ENCODE measurements at places on chromosomes 5 and 9.

DNA sequence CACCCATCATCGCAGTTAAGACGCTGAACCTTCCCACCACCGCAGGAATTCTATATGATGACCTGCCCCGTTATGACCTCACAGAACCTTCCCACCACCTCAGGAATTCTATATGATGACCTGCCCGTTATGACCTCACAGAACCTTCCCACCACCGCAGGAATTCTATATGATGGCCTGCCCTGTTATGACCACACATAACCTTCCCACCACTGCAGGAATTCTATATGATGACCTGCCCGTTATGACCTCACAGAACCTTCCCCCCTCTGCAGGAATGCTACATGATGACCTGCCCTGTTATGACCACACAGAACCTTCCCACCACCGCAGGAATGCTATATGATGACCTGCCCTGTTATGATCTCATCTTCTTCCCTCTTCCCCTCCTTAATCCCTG, 64.3 kb downstream of the IRX1 start:
- peak; percentile 45 for DNase-seq

DNA sequence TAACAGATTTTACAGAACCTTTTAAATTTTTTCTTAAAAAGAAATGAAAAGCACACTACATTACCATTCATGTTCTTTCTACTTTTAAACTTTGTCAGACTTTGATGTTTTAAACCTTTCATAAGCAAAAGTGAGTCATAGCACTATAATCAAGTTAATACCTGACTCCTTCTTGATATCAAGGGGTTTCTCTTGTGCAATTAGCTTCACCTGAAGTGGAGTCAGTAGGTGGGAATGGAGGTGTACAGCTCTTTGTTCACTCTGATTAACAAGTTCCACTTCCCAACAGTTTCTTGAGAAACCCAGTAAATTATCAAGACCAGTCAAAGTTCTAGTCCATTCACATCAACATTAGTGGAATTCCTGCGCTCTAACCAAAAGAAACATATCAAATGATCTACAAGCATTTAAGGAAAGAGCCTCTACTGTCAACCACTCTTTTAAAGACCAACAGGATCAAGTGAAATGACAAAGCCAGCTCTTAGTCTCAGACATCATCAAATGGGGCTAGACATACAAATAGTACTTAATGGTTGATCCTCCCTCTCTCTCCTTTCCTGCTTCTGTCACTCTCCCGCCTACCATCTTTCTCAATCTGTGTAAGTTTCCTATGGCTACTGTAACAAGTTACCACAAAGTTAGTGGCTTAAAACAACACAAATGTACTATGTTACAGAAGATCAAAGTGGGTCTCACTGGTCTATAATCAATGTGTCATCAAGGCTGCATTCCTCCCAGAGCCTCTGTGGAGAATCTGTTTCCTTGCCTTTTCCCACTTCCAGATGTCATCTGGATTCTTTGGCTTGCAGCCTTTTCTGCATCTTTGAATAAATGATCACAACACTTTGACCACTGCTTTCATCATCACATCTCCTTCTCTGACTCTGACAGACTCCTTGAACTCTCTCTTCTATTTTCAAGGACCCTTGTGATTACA, 68.0 kb downstream of the HINT1 start:
- DNase-seq = no peak

- DNase-seq = peak; percentile 16
Observed at GRCh38 chr5:76081811-76082771, 1.1 kb upstream of the SV2C start.

DNA sequence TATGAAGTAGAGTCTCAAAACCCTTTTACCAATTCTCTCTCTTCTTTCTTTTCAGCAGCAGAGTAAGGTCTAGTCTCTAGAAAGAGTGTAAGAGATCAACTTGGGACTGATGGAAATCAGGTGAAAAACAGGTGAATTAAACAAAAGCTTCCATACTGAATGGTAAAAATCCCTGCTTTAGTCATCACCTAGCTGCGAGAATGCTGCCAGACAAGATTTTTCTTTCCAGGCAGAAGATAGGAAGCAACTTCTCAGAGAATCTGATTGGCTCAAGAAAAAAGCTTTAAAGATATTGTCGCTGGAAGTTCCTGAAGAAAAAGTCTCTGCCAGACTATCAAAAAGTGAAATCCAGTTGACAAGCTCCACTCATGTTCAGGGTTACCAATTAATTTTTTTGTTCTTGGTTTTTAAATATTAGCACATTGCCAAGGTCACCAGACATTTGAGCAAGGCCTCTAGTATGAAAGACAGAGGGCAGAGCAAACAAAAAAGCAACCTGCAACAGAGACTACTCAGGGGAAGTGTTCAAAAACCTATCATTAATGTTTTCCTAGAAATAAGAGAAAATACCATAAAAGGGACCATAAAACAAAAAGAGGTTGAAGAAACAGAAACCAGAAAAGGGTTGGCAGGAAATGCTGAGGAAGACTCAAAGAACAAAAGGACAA, 9.3 kb downstream of the CDO1 start:
- DNase-seq = no peak

- no peak for DNase-seq
Observed at GRCh38 chr5:23490993-23491392, 16.4 kb upstream of the PRDM9 start.

DNA sequence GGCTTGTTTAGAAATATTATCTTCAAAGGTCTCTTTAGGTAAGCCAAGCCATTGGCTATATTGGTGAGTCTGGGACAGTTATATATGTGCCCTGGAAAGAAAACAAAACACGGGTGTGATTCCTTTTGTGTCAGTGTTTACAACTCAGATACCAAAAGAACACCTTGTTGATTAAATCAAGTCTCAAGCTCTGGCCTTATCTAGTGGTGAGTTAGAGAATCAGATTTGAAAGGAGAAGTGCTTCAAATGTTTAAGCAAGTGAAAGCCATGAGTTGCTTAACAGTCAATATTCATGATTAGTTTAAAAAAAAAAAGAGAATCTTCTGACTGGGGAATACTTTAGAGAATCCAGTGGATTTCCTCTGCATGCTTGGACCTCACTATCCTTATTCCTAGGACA, 68.3 kb downstream of the IQGAP2 start:
- no peak for DNase-seq

- no peak for DNase-seq
Observed at GRCh38 chr9:129602598-129603415, 18.1 kb downstream of the C9orf50 start.

DNA sequence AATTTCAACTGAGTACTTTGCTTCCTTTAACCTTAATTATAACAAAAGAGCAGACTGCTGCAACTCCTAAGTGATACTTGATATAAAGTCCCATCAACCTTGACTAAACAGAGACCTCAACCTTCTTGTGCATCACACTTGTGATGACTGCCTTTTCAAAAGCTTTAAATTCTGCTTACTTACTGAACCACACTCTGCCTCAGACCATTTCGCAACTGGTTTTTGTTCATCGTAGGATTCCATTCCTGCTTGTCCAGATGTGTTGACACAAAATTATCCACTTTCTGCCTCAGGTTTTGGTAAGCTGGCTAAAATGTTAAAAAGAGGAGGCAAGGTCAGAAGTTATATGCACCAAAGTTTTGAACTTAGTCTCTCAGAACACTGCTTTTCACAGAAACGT, 3.5 kb downstream of the BOD1 start:
- DNase-seq = no peak

DNA sequence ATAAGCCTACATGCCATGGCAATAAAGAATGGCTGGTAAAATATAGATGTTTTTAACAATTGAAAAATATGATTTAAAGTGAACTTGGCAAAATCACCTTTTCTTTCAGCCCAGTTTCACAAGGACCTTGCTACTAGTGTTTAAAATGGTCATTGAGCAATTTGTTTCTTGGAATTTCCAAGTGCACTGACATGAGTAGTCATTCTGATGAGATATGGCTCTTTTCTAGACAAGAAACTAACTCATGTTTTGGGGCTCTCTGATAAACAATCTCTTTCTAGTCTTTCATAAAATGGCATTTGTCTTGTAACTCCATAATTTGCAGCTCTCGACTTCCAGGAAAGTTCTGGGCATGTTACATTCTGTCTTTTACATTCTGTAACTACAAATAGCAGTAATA, 176.8 kb downstream of the NR2F1-AS1 start:
- DNase-seq = no peak

DNA sequence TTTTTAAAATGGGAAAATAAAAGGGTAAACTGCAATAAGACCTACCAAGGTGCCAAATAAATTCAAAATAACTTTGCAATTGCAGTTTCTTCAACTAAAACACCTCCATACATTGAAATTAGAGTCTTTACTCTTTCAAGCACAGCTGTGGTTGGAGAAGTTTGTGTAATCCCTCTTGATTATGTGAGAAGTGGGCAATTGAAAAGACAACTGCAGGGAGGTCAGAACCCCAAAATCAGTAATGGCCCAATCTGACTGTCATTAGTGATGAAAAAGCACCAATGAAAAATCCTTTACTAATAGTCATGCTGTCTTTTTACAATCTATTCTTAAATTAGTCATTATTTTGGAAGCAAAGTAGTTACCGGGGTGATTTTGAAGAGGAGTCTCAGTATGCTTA, 116.7 kb upstream of the RGMB start:
- DNase-seq = no peak

DNA sequence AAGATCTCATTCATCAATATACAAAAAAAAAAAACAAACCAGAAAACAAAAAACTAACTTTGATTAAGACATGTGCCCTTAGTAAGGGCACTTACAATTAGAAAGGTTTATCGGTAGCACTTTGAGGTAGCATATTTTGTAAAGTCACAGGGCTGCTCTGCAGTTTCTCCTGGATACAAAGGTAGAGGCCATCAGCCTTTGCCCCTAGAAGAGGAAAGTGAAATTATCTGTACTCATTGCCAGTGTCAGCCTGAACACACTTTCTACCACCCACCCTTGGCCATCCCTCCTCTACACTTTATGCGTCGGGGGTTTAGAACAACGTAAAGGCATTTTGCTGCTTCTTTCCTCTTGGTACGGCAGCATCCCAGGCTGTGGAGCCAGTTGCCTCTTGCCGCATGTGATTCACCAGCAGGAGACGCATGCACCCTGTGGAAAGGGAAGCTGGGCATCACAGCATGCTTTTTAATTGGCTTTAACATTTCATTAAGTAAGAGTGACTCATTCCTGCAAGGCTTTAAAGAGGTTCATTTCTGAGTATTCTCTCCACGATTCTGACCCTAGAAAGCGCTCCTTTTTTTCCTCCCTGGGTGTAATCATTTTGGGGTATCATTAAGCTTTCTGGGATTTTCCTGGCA, 84.6 kb downstream of the CEMIP2 start:
- DNase-seq = peak; percentile 31

- peak; percentile 73 for DNase-seq
Observed at GRCh38 chr5:95631255-95631958, 11.5 kb downstream of the GPR150 start.

GRCh38 chr9:136808806-136809158, 1.0 kb downstream of the RABL6 start:
- DNase-seq = peak; percentile 50

All from AG20443 (cell line).